ENCODE measurements at places on chromosomes 16 and 17.

GRCh38 chr16:24986512-24987303 is 28.5 kb downstream of the ARHGAP17 start:
- no peak for DNase-seq

DNA sequence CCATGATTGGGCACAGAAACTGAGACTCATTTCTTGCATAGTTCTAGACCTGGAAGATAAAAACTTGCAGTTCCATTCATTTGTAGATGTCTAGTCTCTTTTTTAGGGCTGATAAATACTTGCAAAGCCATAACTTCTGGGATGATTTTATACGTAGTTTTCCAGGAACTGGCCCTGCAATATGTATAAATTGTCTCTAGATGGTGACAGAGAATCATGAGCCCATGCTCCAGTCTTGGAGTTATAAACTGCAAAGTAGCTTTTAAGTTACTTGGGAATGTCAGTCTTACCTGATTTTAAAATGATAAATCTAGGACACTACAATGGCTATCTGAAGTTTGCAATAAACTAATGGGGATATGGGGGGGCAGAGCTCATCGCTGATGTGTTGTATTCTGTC is 3.0 kb upstream of the ADAMTS18 start:
- DNase-seq = no peak

- DNase-seq = no peak
Observed at GRCh38 chr17:33127706-33128105, 136.1 kb downstream of the SPACA3 start.

DNA sequence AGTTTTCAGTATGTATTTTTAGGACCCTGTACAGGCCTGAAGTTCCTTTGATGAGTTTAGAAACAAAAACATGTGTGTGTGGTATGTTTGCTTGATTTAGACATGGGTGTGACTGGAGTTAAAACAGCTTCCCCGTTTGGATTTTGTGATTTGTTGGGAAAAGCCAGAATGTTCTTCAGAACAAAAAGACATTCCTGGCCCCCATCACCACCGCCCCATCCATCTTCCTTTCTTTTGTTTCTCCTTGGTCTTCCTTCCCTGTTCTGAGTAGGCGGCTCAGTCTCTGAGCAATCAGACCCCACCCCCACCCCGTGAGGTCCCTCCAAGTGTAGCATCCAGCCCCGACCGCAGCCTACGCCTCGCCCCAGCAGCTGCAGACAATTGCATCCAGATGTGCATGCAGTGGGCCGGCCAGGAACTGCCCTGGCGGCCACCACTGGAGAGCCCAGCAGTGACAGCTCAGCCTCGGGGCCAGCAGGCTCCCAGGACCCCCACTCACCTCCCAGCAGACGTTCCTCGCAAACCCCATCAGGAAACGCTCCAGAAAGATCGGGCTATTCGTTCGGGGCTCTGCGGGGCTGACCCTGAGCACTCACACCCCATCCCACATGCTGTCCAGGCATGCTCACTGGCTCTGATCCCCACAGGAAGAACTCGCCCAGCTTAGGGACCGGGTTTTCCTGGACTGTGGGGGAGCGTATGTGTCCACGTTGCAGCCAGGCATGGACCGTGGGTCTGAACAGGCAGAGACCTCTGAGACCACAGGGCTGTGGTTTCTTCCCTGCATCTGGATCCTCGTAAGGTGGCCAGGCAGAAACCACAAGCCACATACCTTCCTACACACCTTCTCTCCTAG is 99.8 kb upstream of the CDH5 start:
- no peak for DNase-seq

GRCh38 chr17:37174205-37174604 is 201.6 kb upstream of the C17orf78 start:
- no peak for DNase-seq

All from NCI-H187 (cell line).